ENCODE measurements at places on chromosomes 12 and 14.

GRCh38 chr14:99755629-99756603 is 37.3 kb upstream of the EML1 start:
- DNase-seq, result no peak

GRCh38 chr14:101071493-101071906 is 168.0 kb upstream of the RTL1 start:
- no peak for DNase-seq

DNA sequence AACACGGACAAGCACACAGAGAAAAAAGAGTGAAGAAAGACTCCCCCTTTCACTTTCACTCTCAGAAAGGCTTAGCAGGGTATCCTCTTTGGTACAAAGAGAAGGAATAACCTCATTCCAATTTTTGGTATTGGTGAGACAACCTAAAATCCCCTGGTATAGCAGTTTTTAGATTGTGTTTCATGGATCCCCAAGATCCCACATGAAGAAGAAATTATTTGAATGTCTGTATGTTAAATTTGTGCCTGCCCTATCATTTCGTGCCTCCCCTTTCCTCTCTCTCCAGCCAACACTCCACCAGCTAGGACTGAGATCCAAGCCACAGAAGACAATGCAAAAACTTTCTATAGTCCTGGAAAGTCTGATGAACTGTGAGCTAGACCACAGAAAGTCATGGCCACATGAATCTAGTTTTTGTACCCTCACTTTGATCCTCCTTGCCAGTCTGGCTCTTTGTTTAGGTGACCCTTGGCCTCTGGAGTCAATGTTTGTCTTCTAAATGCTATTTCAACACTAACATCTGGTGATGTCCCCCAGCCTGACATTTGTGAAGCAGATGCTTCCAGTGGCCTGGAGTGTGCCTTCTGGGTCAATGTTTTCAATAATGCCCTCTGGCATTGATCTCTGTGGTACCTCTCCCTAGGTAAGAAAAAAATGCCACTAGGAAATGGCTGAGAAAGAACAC is 181.9 kb upstream of the BMP4 start:
- DNase-seq, result peak; percentile 9

GRCh38 chr12:96294831-96295230 is 100.7 kb downstream of the ELK3 start:
- no peak for DNase-seq

DNA sequence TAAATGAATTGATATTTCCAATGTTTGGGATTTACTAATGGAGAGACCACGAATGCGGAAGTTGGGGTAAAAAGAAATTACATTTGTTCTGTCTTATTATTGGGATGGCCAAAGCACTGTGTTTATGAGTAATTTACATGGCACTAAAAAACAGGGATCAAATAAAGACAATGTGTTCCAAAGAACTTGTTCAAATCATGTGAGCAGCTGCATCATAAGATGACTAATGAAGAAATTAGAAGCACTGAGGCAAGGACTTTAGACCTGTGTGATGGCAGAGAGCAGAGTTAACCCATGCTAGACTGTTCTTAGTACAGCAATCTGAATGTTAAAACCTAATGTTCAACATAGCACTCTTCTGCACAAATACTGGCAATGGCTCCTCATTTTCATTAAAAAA is 34.3 kb upstream of the DCN start:
- no peak for DNase-seq

DNA sequence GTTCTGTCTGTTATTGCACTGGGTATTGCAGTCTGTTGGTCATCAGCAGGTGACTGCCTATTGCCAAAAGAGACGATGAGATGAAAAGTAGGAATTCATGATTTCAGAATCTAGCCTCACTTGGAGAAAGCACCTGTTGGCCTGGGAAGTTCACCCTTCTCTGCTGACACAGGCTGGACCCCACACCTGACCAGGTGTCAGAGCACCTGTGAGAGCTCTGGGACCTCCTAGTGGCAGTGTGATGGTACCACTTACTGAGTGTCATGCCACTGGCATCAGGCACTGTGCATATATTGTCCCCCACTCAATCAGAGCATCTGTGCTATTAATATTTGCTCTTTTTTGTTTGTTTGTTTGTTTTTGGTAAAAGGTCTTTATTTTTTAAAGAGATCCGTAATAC is 68.0 kb downstream of the RASSF3 start:
- DNase-seq, result no peak

DNA sequence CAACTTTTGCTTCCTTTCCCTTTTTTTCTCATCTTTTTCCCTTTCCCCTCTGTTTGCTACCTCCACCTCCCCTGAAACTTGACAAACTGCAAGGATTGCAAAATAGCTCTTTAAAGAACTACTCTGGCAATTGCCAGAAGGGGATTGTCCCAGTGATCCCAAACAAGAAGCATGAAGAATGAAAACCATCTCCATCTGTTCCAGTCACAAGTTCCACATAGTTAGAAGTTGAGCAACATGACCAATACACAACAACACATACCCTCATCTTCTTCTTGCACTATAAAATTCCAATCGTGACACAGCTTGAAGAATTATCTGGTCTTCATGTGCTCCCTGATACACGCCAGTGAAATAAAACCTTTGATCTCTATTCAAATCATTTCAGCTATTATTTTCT is 93.7 kb upstream of the USP15 start:
- DNase-seq, result no peak
